Spinal cord (tissue), 10 donors: ENCODE measurements at places on chromosomes 2 and 18. TPM values are rescaled to one million over a fixed set of nuclear protein-coding genes. Genes with fewer than 3 reads are reported as not detected.

Gene RAB6C
- 0.44 TPM for total RNA-seq

Gene TTC27
- total RNA-seq = 20.3 TPM

Gene ACKR3
- total RNA-seq = 52.0 TPM

Gene ADAM23
- total RNA-seq = 52.1 TPM

Gene HAAO
- 3.7 TPM for total RNA-seq

Gene MAP3K19
- total RNA-seq = 6.9 TPM

Gene SLC35F5
- 97.8 TPM for total RNA-seq

Gene DSG4
- not detected for total RNA-seq

Gene DLGAP1
- 30.7 TPM for total RNA-seq

Gene STPG4
- total RNA-seq = not detected

Gene ANKRD30BL
- 15.3 TPM for total RNA-seq

Gene OSBPL1A
- total RNA-seq = 132 TPM

DNA sequence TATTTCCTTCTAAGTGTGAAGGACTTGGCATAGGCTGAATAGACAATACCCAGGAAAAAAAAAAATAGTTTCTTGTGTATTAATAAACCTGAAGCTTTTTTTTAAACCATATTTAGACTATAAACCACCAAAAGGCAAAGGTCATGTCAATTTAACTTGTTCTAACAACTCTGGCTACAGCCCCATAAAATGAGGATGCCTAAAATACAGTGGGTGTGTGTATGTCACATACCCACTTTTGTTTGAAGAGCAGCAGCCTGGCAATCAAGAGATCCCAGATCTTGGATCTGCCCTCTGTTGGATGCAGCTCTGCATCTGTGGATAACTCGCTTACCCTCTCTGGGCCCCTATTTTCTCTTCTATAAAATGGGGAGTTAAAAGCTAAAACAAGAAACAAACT, 65.4 kb downstream of the SATB2 start:
- DNase-seq = no peak

DNA sequence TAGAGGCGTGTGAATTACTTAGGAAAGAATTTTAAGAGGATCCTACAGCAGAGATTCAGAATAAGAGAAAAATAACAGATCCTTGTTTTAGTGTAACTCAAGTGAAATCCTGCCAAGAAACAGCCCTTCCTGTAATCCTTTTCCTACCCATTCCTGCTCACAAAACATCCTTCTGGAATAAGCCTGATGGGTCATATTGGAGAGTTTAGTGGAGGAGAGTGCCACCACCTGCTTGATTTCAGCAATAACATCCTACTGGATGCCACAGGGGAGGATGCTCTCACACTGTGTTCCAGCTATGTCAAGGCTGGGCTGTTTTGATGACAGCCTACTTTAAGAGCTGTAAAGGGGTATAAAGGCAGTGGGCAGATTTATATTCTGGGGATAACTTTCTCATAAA, 54.8 kb upstream of the CCDC178 start:
- no peak for DNase-seq

GRCh38 chr2:84919885-84920580, 14.6 kb downstream of the TMSB10 start:
- DNase-seq = no peak

DNA sequence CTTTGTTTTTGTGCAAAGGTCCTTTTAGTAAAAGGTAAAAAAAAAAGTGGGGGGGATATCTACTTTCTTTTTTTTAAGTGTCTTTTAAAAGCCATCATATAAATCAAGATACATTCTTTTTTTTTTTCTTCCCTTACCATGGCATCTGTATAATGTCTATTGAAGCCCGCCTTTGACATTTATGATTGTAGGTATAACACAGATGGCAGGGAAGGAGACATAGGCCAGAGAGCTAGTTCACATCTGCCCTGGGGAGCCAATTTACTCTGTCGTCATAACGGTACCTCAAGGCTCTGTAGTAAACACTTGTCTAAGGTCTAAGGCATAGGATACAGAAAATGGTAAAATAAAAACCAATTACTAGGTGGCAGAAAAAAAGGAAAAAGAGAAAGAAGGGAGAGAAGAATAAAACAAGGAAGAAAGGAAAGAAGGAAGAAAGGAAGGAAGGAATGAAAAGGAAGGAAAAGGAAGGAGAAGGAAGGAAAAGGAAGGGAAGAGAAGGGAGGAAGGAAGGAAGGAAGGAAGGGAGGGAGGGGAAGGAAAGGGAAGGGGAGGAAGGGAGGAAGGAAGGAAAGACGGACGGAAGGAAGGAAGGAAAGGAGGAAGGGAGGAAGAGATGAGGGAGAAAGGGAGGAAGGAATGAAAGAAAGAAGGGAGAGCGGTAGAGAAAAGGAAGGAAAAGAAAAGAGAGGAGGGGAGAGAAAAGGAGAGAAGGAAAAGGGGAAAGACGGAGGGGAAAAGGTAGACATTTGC, 343.5 kb downstream of the RBM43 start:
- no peak for DNase-seq

GRCh38 chr2:181742922-181743722, 62.8 kb upstream of the NEUROD1 start:
- DNase-seq = peak; percentile 12

DNA sequence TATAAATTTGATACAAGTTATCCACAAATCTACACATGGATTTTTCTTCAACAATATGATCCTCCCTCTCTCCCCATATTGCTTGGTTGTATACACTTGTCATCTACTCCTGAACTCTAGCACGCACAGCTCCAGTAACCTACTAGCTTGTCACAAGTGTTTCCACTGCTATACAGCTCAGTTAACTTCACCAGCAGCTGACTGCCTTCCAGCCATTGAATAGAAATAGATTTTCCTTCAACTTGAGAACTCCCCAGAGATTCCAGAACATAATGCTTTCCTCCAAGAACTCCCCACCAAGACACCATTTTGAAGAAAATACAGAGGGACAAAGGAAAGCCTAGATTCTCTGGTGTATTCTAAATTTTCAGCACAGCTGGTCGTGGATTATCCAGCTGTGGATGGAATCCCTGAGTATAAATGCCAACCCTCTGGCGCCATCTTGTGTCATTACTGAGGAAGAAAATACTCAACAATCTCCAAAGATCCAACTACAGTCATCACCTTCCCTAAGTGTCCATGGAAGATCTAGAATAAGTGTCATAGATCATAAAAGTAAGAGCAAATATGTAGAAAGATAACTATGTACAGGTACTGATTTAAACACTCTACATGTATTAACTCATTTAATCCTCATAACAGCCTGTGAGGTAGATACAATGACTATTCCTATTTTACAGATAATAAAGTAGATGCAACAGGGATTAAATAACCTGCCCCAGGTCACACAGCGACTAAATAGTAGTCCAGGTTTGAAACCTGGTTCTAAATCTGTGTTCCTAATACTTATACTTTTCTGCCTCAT, 156.7 kb downstream of the ARHGAP28 start:
- no peak for DNase-seq

DNA sequence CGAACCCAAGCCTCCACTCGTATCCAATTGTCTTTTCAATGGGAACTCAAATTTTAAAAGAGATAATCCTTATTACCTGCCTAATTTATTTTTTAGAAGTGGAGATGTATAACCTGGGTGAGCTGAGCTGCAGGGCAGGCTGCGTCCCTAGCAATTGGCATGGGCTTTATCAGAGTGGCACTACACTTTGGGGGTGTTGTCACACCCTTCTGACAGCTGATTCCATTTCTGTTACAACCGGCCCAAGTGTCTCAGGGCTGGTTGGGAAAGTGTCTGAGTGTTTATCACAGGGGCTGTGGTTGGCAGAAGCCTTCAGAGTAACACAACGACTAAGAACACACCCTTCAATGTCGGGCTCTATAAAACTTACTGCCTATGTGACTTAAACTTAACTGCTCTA, 295.0 kb downstream of the SMAD2 start:
- DNase-seq = no peak

DNA sequence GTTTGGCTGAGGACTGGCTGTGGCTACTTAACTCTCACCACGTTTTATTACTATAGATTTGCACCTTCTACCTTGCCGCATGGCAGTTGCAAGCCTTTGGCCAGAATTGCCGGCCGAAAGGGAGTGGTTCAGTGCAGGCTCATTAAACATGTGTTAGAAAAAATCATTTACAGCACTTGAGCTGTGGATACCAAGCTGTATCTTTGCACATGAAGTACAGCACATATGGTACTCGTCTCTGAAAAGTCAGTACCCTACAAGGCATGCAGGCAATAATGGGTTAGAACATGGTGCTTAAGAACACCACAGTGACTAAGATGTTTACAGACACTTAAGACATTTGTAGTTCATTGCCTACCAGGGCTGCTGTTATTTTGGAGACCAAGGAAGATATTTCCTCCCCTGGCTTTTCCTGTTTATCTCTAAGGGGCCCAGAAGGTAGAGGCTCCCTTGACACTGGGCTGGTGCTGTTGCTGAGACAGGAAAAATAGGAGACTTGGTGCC, 103.1 kb downstream of the ZNF532 start:
- DNase-seq = no peak

DNA sequence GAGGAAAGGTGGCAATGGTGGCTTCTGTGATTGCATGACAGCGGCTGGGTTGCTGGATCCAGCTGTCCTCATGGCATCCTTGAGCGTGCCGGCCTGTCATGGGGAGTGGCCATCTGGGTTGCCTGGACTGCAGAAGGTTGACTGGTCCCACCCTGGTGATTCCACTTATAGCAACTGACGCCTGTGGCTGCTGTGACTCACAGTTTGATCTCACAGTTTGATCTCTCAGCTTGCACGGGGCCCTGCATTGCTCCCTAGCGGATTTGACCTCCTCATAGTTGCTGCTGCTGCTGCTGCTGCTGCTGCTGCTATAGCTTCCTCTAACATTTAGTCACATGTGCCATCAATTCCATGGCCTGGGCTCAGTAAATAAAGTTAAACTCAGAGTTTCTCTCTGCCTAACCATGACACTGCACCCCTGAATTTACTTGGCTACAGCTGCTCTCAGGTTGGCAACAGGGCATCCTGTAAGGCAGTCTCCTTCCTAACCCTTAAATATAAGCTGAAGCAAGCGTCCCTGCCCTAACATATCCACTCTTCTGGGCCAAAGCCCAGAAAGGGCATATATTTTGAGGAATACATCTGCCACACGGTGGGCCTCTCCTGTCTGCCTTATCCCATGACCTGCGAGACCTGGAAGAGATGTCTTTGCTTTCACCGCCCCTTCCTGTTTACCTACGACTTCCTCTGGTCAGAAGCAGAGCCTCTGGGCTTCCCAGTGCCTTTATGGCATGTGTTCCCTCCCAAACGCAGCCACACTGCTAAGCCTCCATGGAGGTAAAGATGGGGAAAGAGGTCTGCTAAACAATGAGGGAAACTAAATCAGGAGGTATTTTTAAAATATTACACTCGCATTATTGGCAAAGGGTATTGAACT, 37.8 kb upstream of the CCDC150 start:
- DNase-seq = no peak

- DNase-seq = no peak
Observed at GRCh38 chr2:128494307-128494639, 175.6 kb upstream of the HS6ST1 start.

DNA sequence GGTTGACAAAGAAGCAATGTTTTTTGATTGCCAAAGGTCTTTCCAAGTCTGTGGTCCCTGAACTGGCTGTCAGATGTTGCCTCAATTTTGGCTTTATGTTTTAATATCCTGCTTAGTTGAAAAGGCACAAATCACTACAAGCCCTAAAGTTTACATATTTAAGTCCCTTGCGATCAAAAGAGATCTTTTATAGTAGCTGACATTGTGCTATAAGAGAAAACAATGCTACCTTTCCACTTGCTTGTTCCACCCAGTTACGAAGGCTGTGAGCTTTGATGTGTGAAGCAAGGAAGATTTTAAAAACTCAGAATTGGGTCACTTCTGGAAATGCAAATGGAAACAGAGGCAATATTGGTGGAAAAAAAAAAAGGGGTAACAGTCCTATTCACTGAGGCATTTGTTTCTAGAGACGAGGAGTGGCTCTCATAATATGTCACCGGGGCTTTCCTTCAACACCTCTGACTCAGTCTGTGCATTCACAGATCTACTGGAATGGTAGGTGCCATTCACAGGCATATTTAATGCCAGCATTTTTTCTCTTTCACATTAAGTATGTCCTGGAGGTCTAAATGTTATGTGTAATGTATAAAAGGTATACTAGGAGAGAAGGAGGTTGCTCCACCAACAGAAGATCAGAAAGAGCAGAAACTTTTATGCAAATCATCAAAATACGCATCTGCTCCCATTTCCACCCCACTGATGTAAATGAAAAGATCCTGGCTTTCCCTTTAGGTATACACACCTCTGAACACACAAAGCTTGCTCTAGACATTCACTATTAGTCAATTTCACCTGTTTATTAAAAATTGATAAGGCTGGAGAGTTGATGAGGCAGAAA, 91.8 kb downstream of the TGIF1 start:
- DNase-seq = no peak

- DNase-seq = no peak
Observed at GRCh38 chr2:88603146-88603545, 24.1 kb downstream of the EIF2AK3 start.

- DNase-seq = no peak
Observed at GRCh38 chr2:179460181-179460929, 195.7 kb upstream of the SESTD1 start.

DNA sequence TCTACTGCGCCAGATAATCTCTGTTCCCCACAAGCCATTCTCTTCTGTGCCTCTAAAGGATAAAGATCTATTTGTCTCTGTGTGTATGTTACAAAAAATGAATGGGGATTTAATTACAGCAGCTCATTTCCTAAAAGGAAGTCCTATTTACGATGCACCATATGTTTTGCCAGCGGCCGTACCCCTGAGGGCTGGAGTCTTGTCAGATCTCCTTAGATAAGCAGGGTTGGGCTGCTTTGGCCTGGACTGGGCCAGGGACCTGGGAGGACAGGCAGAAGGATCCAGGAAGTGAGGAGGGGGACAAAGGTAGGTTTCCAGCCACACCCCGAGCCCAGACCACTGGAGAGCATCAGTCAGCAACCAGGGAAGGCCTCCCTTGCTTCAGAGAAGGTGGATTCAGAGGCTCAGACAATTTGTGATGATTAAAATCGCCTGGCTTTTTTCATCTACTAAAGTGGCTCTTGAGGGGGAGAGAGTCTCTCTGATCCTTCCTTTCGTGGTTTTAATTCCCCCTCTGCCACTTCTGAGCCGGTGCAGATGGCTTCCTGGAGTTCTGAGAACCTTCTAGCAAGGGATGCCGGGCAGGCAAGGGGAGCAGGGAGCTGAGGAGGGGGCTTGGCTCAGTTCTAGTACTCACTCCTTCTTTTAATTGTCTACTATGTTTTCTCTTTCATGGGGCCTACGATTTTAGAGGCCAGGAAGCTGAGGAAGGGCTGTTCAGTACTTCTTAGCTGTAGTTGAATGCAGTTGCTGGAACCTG, 42.1 kb downstream of the MYCN start:
- no peak for DNase-seq

DNA sequence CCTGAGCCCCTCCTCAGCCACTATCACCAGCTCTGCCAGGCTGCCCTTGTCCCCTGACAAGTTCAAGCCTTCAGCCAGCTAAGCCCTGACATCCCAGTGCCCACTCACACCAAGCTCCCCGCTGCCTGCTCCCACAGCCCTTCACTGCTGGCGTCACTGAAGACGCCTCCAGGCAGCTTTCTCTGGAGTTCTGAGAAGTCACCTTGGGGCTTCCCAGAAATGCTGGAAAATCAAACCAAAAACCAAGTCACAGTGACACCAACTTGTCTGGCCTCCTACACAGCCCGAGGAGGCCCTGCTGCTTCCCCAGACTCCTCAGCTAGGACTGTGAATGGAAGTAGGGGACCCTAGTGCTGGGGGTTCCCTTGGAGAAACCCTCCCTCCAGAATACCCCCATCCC, 2.2 kb upstream of the TNS1 start:
- no peak for DNase-seq

- no peak for DNase-seq
Observed at GRCh38 chr2:242054881-242055801, 185.6 kb downstream of the RTP5 start.
